ENCODE measurements at places on chromosomes 2 and 18.

- no peak for DNase-seq
Measured at GRCh38 chr18:24246143-24246542, 107.3 kb downstream of the CABYR start.

DNA sequence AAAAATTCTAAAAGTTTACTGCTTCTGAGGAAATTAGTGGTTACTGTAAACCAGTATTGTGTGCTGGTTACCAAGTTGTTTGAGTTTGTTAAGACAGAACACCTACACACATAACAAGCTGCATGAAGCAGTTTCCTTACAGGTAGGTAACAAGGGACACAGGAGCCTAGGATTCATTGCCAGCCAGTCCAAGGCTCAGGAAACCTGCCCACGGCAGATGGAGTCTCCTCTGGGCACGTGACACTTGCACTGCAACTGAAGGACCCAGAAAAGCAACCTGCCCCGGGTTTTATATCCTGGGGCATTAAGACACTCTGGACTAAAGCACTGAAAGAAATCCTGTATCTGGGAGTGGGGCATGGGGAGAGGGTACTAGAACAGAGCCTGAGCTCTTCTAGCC, 639.3 kb downstream of the ADCYAP1 start:
- no peak for DNase-seq

GRCh38 chr18:2985628-2986027, 27.3 kb downstream of the LPIN2 start:
- DNase-seq, result no peak

DNA sequence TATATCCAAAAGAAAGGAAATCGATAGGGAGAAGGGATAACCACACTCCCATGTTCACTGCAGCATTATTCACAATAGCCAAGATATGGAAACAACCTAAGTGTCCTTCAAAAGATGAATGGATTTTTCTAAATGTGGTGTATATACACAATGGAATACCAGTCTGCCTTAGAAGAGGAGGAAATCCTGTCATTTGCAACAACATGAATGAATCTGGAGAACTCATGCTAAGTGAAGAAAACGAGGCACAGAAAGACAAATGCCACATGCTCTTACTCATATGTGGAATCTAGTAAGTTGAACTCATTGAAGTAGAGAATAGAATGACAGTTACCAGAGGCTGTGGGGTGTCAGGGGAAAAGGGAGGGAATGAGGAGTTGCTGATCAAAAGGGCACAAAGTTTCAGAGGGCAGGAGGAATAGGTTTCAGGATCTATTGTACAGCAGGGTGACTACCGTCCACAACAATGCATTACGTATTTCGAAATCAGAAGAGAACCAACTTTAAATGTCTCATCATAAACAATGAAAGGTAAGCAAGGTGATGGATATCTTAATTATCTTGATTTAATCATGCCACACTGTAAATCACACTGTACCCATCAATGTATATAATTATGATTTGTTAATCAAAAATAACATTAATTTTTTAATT, 46.1 kb downstream of the SIGLEC15 start:
- DNase-seq, result no peak

- no peak for DNase-seq
Measured at GRCh38 chr2:12807907-12808810, 91.4 kb downstream of the TRIB2 start.

DNA sequence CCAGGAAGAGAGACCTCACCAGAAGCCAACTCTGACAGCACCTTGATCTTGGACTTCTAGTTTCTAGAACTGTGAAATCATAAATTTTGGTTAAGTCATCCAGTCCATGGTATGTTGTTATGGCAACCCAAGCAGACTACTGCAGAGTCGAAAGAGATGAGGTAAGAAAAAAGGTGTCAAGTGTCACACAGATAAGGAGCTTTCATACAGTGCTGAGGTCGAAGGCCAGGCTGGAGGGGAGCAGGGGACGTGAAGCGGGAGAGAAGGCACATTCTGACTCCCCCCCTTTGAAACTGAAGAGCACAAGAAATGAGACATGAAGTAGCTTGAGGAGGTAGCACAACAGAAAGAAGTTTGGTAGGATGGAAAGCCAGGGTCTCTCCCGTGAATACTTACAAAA, 110.4 kb downstream of the ALK start:
- no peak for DNase-seq

GRCh38 chr2:24928036-24928435, 8.0 kb upstream of the ADCY3 start:
- DNase-seq, result no peak

DNA sequence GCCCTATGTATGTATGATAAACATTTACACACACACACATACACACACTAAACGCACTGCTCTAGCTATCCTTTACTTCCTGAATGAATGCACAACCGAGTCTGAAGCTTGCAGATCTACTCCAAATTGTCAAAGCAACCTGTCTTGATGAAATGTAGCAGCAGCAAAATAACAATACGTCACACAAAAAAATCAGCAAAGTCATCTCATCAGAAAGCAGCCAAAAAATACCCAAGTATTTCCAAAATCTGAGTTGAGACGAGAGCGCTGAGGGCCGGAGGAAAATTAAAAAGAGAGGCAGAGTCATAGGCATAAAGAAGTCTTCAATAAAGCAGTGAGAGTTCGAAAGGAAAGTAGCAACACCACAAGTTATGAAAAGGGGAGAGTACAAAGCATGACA, 67.7 kb downstream of the ZNF521 start:
- DNase-seq, result no peak

DNA sequence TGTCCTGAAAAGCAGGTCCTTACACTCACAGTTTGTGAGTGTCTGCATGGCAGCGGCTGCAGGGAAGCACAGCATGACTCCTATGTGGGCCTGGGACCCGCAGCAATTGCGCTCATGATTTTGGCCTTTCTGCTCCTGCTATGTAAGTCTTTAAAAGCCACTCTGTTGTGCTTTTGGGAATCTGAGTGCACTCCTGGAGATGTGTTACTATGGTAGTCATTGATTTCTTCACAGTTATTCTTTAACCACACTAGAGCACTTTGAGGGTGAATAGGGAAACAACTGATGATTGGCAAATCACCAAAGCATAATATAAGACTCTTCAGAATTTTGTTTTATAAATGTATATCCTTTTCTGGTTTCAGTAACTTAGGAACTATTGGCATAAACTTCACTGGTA, 40.9 kb downstream of the DSG2 start:
- DNase-seq, result no peak

- DNase-seq, result no peak
Measured at GRCh38 chr2:210541290-210541902, 15.0 kb upstream of the CPS1 start.

GRCh38 chr2:240956171-240956934, 42.1 kb upstream of the SNED1 start:
- DNase-seq, result no peak

- DNase-seq, result no peak
Measured at GRCh38 chr2:196076778-196077568, 8.3 kb upstream of the DNAH7 start.

GRCh38 chr2:216535454-216535995, 36.9 kb downstream of the RPL37A start:
- DNase-seq, result no peak

- no peak for DNase-seq
Measured at GRCh38 chr2:2850218-2850755, 519.2 kb upstream of the MYT1L start.

- no peak for DNase-seq
Measured at GRCh38 chr2:11856095-11856494, 109.7 kb downstream of the LPIN1 start.

GRCh38 chr18:10064267-10064666, 150.5 kb downstream of the VAPA start:
- no peak for DNase-seq

- peak; percentile 10 for DNase-seq
Measured at GRCh38 chr18:12750076-12750714, 47.4 kb downstream of the PSMG2 start.

DNA sequence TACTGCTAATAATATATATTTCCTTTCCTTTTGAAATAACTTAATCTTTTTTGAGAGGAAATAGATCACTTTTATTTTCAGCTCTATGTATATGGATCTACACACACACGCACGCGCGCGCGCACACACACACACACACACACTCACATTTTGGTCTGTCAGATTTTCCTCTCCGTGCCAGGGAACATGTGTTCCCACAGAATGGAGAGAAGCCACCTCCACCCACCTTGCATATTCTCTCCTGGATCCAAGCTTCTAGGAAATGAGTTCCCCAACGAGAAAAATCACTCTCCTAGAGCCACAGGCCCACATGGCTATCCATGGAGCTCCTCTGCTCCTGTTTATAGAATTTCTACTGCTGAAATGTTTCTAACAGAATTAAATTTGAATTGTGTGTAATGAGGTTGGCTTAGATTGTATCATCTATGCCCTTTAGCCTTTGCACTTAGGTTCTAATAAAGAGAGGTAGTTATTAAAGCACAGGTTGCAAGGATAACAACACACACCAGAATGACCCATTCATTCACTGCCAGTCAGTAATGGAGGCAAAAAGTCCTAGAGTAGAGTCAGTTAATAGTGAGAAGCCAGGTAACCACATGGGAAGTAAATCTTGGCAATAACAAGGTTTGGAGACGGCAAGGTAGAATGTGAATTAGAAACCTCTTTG, 19.7 kb downstream of the IFIH1 start:
- no peak for DNase-seq

- no peak for DNase-seq
Measured at GRCh38 chr2:131659168-131659572, 131.5 kb downstream of the CCDC74A start.

DNA sequence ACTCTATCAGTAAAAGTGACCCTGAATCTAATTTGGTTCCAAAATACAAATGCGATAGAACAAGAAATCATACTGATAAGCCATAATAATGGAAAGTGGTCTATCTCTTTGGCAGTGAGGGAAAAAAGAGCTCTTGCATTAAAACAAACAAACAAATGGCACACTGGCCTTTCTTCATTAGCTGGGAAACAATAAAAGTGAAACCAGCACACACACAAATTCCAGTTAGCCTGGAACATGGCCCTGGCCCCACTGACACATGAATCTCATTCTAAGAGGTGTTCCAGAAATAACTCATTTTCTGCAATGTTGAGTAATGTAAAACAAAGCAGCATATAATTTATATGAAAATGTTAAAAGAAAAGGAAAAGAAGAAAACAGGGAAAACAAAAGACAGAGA, 79.3 kb upstream of the TGFA start:
- DNase-seq, result no peak

DNA sequence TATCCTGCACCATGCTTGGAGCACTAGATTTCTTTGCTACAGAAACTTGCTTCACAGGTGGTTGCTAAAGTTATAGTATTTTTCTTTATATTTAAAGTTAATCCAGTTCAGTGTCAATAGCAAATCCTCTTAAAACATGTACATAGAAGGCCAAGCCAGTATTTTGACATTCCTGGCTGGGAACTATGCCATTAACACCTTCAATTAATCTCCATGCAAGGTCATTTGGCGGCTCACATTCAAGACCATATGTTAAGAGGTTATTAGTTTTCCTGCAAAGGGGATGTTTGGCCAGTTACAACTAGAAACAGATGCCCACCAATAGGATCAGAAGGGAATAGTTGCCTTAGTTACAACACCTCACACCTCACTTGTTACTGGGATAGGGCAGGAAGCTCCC, 261.3 kb upstream of the MEIS1 start:
- DNase-seq, result no peak

GRCh38 chr2:161032635-161033034, 127.6 kb upstream of the TANK start:
- DNase-seq, result no peak

- no peak for DNase-seq
Measured at GRCh38 chr2:54254180-54254579, 1.8 kb downstream of the TSPYL6 start.

DNA sequence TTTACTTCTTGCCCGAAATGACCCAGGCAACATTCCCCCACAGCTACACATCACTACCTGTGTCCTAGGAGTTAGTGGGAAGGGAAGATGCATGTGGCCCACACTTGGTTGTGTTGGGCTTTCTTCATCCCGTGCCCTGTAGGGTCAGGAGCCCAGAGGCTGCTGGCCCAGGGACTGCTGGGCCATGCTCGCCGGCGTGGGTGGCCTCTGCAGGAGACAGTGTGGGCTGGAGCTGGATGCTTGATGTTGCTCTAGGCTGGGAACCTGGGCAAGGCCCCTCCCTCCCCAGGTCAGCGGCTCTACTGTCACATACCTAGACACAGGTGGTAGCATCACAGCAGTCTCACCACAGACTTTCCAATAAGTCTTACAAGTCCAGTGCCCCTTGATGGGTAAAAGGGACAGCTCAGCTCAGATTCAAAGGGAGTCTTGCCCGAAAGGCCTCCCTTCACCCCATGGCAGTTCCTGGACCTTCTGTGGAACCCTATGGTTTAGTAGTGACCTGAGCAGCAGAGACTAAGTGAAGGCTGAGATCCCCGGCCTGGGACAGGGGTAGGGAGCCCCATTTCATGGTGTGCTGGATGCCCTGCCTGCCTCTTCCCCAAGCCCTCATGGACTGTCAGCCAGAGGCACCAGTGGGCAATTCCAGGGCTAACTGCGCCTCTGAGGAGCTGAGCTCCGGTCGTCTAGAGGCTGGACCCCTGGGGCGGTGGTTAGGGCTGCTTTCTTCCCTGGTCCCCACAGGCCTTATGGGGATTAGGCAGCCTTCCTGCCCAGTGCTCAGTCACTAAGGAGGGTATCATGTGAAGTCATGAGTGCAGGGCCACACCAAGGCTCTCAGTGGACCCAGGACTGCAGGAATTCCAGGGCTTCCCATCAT, 45.4 kb upstream of the FAHD2A start:
- no peak for DNase-seq

- no peak for DNase-seq
Measured at GRCh38 chr18:56575819-56576663, 62.4 kb downstream of the TXNL1 start.

GRCh38 chr2:162022290-162022945, 51.6 kb downstream of the DPP4 start:
- DNase-seq, result no peak

- no peak for DNase-seq
Measured at GRCh38 chr2:214737188-214737587, 72.3 kb downstream of the BARD1 start.

GRCh38 chr18:44539926-44540325, 140.8 kb upstream of the SETBP1 start:
- no peak for DNase-seq

GRCh38 chr2:33730804-33731203, 131.7 kb upstream of the FAM98A start:
- DNase-seq, result no peak

DNA sequence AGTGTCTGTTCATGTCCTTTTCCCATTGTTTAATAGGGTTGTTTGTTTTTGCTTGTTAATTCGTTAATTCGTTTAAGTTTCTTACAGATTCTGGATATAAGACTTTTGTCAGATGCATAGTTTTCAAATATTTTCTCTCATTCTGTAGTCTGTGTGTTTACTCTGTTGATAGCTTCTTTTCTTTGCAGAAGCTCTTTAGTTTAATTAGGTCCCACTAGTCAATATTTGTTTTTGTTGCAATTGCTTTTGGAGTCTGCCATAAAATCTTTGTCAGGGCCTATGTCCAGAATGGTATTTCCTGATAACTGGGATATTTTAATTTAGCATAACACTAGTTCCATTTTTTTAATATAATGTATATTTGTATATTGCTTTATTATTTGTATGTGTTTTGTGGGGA, 1380.1 kb downstream of the SUCLG1 start:
- DNase-seq, result no peak

Measured in stimulated activated CD4-positive, alpha-beta T cell treated with anti-CD3 and anti-CD28 coated beads, Interleukin-4, amount 100 ng/mL, for 4 hours (primary cell).